SK-N-DZ (cell line): ENCODE measurements at places on chromosomes 2 and 18.

DNA sequence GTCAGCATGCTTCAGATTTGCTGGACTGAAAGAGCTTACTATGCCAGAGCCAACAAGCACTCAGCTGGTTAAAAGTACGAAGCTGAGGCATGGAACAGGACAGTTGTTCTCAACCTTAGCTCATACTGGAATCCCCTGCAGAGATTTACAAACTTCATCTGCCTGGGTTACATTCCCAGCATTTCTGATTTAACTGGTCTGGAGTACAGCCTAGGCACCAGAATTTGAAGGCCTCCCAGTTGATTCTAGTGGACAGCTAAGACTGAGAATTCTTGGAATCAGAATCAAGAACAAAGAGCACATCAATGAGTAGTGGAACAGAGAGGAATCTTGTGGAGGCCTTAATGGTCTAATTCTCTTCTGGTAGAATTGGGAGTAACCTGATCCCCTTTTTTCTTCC lies 298.2 kb upstream of the NXPH2 start:
- DNase-seq: no peak

DNA sequence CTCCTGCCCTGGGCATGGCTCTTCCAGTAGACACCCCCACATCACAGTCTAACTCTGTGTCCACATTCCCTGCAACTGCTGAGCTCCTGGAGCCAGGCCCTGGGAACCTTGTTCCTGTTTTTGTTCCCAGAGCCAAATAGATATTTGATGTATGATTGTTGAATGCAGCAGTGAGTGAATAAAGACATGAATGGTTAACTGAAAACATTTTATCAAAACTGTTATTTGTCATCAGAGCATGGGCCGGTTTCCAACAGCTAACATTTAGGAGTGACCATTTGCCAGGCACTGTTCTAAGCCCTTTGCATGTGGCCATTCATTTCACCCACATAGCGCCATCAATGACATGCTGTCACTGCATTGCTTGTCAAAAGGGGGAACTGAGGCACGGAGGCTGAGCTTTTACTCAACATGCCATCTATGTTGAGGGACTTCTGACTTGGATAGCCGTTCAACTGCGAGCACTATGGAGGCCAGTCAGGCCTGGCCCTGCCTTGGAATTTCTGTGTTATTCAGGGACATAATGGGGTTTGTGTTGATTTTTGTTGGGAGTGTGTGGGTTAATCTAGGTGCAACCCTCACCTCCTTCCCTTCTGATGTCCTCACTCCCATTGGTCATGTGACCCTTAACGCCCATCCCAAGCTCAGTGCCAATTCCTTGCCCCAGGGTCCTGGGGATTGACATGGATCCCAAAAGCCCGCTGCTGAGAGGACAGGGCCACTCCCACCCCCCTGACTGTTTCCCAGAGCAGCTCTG lies 12.6 kb downstream of the IL1R1 start:
- no peak for DNase-seq

DNA sequence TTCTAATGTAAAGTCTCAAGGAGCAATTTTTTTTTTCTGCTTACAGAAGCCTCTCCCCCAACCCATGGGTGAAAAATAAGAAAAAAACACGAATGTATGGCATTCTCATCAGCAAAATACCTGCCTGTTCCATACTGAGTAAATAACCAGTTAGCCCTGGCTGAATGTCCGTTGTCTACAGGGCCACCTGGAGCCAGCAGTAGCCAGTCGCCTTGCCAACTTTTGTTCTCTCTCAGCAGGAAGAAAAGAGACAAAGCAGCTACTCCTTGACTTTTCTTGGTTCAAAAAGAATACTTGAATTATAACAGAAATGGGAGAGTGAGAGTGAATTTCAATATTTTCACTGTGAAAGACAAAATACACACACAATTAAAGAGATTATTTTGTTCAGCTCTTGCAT lies 532.9 kb upstream of the CRIM1 start:
- DNase-seq: no peak

GRCh38 chr2:35538796-35539195 lies 816.8 kb upstream of the CRIM1 start:
- DNase-seq: no peak

GRCh38 chr2:158586491-158586890 lies 129.7 kb downstream of the PKP4 start:
- DNase-seq: no peak

DNA sequence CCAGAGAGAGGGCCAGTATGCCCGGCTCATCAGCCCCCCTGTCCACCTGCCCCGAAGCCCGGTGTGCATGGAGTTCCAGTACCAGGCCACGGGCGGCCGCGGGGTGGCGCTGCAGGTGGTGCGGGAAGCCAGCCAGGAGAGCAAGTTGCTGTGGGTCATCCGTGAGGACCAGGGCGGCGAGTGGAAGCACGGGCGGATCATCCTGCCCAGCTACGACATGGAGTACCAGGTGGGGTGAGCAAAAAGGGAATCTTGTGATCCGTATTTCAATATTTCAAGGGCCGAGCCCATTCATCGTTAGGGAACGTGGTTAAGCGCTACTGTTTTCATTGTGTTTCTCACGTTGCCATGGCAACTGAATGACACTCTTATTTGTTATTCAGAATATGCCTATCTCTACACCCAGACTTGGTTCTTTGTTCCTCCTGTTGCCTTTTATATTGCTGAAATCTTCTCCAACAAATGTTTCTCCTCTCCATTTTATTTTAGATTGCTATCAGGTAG lies 81.5 kb downstream of the NRP2 start:
- no peak for DNase-seq

GRCh38 chr2:152336854-152337510 lies 2.0 kb downstream of the FMNL2 start:
- peak; percentile 30 for DNase-seq

DNA sequence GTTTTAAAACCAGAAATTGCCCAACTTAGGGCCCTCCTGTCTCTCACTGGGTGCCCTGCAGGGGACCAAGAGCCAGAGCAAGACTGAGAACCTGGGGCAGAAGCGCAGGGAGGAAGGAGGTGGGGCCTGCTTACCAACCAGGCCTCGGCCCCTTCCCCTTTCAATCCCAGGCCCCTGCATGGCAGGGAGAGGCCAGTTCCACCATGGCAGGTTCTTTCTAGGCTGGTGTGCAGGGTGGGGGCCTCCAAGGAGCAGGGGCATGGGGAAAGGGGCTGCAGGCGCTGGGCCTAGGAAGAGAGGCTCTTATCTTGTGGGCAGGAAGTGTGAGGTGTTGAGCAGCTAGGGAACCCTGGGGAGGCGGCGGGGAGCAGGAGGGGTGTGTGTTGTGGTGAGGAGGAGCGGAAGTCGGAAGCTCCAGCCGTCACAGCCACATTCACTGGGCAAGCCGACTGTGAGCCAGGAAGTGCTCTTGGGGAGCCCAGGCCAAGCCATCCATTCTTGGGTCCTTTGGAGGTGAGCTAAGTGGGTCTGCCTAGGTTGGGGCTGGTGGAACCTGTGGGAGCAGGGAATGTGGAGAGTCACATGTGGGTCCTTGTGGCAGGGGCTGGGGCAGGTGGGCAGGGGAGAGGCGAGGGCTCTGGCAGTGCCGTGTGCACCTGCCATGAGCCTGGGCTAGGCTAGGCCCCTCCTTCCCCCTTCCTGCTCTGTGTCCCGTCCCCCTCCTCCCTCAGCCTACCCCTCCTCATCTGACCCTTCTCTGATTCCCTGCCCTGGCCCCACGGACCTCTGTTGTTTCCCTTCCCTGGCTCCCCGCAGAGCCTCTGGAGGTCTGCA lies at the start of gene PSD4:
Gene PSD4, plus strand, starts transcription at position 430 of the 834 bp plus-strand sequence. CDS start 8,486 bp downstream, outside the sequence.
- no peak for DNase-seq
